ENCODE measurements at places on chromosomes 13 and 19.

GRCh38 chr13:110503979-110504499, 57.5 kb downstream of the RAB20 start:
- DNase-seq, result no peak

DNA sequence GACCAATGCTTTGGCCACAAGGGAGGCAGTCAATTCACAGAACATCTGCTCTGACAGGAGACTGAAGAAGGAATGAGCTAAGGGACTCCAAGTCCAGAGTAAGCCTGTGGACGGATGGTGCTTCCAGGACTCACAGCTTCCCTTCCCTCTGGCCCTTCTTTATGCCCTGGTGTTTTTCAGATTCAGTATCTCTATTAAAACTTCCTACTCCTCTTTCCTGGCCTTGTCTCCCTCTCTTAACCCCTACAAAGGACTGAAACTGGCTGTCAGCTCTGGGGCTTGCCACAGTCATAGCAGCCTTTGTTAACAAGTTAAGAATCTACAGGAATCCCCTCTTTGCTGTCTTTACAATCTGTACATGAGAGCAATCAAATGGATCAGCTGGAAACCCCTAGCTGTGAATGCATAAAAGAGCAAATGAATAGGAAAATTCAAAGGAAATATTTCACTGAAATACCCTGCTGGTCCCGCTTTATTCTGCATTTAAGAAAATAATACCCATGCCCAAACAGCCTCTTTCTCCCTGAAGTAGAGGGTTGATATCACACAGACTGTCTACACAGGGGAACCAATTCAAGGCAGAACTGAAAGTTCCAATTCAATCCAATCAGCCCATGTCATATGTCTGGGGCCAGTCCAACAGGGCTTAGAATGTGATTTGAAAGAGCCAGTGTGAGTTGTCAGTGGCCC, 192.3 kb downstream of the MZT1 start:
- DNase-seq, result no peak

- no peak for DNase-seq
Measured at GRCh38 chr13:42574435-42575311, 721 bp downstream of the TNFSF11 start.

DNA sequence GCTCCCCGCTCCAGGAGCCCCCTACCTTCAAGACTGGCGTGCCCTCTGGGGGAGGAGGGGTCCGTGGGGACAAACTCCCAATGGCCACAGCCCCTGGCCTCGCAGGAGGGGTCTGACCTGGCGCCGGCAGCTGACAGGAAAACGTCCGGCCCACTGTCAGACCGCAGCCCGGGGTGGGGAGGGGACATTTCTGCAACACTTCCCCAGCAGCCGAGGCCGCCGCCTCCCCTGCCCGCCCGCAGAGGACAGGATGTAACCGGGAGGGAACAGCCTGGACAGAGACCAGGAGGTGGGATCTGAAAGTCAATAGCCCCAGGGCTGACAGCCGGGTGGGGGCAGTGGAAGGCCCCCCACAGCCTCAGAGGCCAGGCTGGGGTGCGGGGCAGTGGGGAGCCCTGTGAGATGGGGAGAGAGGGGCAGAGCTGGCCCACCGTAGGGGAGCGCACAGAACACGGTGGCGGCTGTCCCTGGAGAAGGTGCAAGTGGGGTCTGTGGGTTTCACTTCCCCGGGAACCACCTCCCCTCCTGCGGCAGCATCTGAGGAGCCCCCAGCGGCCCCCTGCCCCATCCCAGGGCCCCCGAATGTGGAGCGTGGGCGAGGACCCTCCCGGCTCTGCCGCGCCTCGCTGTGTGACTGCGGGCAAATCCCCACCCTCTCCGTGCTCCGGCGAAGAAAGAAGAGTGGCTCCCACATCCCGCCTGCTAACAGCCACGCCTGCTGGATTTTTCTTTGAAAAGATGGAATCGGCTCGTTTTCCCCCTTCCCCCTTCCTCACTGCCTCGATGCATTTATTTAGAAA, at the start of gene PEAK3:
Gene PEAK3 (minus strand): TSS at position 114 of the 800 bp plus-strand sequence. CDS start 1,244 bp downstream, outside the sequence.
- peak; percentile 79 for DNase-seq

DNA sequence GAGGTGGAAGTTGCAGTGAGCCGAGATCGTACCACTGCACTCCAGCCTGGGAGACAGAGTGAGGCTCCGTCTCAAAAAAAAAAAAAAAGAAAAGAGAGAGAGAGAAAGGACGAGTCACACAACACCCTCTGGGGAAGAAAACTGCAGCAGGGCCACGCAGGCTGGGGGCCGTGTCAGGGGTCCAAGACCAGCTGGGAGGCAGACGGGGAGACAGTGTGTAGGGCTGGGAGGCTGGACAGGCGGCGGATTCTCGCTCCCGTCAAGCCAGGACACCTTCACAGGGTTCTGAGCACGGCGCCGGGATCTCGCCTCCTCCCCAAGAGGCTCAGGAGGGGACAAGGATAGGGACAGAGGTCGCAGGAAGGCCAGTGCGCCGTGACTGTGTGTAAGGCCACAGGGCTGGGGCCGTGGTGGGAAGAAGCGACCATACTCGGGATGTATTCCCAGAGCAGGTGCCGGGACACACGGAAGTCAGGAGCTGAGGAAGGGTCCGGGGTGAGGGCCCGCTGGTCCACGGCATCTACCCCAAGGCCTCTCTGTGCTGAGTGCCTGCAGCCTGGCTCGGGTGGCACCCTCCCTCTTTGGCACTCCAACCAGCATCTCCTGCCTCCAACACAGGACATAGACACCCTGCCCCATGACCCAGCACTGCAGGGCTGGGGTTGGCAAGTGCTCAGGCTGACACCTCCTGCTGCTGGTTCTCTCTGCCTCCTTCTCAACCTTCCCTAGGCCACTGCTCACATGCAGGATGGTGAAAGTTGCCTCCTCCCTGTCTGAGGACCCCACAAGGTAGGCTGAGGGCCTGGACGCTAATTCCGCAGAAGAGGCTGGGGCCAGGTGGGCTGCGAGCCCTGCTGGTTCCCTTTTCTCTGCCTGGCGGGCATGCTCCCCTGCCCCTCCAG, 21.2 kb downstream of the ZNF787 start:
- DNase-seq, result no peak

DNA sequence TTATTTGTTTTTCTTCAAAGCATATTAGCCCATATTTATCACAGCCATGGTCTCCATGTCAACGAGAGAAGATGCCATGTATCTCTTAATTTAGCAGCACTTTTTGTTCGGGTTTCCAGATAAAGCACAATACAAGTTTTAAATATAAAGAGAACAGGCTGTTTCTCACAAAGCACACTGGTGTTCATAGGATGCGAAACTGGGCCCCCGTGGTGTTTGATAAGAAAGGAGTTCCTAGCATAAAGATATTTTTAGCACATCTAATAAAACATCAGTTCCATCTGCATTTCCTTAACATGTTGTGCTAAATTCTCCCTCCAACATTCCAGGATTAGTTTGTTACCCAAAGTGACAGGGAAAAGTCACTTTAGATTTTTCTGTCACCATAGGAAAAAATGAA, 72.4 kb upstream of the EDNRB start:
- DNase-seq, result no peak

- no peak for DNase-seq
Measured at GRCh38 chr13:73449252-73449651, 390.4 kb downstream of the KLF5 start.

DNA sequence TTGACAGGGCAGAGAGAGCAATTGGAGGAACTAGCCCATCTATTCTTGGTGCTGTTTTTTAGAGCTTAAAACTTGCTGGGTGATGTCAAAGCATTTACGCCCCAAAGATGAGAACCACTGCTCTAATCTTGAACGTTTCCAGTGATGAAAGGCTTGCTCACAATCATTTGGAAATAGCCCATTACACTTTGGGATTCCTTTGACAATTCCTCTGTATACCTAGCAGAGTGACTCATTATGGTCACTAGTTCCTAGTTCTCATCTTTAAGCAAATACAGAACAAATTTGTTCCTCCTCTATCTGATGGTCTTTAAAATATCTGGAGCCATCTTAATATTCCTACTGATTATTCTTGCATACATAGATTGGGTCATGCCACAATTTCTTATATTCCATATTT, 112.3 kb downstream of the GPC6 start:
- no peak for DNase-seq

DNA sequence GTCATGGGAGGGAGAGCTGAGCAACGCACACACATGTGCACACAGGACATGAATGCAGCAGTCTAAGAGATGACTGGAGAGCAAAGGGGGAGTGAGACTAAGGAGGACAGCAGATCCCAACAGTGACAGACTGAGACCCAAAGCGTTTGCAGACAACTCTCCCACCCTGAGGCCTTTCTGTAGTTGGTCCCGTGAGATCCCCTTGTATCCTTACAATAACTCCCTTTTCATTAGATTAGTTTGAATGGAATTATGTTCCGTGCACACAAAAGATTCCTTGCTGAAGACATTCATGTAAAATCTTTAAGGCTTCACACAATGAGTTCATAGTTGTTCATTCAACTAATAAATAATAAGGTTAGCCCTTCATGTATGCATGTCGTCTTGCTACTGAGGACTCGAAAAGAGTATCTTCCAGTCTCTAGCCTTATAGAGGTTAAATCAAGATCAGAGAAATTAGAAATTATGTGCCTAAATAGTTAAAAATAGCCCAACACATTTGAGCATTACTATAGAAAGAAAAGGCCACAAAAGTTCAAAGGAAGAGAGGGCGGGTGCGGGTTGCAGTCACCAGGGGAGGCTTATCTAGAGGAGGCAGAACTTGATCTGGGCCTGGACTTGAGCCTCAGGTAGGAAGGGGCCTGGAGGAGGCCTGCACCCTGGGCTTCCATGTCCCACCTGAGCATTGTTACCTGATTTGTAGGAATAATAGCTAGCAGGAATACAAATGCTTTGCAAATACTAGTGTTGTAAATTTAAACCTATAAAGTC, 3.1 kb upstream of the GTF3A start:
- DNase-seq, result no peak
